GM04504 (cell line): ENCODE measurements at places on chromosomes 12 and 14.

- DNase-seq = no peak
Measured at GRCh38 chr12:96421014-96421413, 20.8 kb upstream of the CDK17 start.

DNA sequence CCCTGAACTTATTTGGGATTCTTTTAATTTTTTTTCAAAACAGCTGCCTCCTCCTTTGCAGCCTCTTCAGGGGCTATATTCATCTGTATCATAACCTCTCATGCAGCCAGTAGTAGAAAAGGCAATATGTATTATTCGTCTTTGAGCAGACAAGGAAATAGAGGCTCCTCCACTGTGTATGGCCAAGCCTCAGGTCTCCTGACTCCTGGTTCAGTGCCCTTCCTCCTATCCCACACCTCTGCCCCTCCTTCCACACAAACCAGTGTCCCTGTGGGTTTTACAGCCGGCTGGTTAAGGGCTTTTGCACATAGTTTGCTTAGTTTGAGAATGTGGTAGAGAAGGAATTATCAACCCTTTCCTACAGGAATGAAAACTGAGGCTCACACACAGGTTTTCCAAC, 8.8 kb upstream of the ACVRL1 start:
- DNase-seq = no peak

DNA sequence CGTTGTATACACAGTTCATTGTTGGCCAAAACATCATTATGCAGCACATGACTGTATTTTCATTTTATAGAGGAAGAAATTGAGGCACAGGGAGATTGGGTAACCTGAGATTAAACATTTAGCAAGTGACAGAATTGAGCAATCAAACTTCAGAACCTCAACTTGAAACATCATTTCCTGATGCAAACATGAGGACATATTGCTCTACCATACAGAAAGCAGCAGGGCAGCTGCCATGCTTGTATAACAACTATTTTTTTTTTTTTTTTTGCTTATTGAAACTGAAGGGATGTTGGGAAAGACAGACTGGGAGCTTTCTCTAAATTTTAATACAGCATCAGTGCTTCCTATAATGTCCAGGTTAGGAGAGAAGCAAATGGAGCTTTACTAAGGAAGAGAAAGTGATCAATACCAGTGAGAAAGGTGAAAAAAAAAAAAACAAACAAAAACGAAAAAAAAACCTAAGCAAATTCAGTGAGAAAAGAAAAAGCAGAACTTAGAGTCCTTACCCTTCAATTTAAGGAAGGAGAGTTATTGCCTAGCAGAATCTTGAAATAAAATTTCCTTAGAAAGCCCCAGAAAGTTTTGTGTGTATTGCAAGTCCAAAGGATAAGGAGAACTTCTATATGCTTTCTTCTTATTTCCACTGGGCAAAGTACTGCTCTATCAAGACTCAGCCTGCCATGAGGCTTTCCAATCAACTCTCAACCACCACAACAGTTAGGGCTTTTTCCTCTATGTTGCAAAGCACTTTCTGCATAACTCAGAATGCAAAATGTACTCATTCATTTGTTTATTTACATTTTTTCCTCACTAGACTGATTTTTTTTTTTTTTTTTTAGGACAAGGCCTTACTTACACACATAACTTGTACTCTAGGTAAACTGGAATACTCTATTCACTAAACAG, 21.6 kb downstream of the BTG1 start:
- no peak for DNase-seq

- DNase-seq = peak; percentile 1
Measured at GRCh38 chr14:95185033-95185766, 27.9 kb upstream of the DICER1 start.

DNA sequence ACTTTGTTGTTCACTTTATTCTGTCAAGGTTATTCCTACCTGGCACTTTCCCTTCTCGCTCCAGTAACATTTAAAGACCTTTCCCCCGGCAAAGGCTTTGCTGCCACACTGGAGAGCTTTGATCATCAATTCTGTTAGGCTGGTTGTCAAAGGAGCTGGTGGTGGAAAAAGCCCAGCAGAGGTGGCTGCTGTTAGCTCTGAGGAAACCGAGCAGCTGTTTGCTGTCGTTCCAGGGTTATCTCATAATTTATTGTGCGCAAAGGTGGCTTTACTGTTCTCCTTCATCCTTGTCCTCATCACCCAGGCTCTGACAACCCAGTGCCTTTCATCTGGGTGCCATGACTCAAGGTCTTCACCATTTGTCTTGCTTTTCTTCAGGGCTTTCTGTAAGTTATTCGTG, 38.2 kb upstream of the CRADD start:
- DNase-seq = no peak

- DNase-seq = no peak
Measured at GRCh38 chr14:106877517-106877916, 1351.1 kb downstream of the TMEM121 start.

- DNase-seq = peak; percentile 33
Measured at GRCh38 chr14:94120667-94121340, 8.6 kb downstream of the IFI27L2 start.

DNA sequence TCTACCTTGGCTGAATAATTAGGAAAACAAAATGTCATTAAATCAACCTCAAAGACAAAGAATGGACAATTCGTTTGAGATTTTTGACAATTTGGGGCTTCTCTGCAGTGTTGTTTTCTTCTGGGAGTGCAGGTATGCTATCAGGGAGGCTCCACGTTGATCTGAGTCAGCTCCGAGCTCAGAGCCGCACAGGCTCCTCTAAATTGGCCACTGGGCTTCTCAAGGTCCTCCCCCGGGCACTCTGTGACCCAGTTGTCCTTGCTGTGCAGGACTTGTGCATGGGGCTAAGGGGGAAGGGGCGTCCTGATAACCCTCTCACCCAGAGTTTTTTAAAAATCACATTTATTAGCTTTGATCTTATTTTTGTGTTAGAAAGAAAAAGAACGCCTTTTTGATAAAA, 52.7 kb downstream of the TBX3 start:
- no peak for DNase-seq

DNA sequence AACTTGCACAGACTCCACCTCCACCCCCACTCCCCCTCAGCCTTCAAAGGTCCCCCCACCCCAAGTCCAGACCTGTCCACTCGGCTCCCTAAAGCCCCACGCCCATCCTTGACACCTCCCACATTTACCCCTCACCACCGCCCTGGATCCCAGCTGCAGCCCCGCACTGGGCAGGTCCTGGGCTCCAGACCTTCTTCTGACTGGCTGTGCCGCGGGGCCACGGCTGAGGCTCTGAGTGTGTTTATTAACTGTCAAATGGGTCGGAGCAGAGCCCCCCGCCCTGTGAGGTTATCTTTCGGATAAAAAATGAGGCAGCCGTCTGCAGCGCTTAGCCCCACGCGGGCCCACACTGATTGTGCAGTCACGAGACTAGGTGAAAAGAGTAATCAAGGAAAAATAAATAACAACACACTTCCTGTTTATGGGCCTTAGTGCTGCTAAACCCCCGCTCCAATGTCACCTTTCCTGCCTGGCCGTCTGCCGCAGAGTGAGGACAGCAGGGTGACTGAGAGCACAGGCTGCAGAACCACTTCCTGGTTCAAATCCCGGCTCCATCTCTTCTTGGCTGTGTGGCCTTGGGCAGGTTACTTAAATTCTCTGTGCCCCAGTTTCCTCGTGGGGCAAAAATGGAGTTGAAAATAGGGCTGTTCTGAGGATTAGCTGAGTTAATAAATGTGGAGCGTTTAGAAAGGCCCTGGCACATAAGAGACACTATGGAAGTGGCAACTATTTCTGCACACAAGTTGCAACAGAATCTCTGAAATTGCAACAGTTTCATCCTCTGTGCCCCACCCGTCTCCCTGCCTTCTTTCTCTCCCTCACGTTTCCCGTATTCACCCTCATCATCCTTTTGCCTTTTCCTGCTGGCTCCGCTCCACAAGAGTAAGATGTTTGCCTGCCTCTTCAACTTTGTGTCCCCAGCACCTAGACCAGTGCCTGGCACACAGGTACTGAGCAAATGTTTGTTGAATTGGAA, 9.4 kb downstream of the SETD1B start:
- no peak for DNase-seq

DNA sequence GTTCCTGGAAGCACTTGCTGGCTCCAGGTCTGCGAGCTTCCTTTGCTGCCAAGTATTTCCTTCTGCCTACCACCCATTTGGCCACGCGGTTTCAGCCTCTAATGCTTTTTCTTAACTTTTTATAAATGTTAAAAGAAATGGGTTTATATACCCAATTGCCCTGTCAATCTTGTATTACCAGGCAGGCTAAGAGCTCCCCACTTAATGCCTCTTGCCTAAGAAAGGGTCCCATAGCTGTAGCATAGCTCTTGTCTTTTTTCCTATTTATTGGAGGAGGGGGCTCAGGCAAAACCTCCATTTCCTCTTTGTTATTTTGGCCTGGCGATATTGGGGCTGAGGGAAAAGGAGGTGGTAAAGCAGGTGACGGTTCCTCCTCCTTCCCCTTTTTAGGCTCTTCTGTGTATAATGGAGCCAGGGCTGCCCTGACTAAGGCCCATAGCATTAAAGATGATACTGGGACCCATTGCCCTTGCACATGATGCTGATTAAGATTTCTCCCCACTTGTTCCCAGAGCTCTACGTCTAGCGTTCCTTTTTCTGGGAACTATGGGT, 21.6 kb upstream of the BLTP3B start:
- no peak for DNase-seq

- DNase-seq = peak; percentile 42
Measured at GRCh38 chr12:109432842-109433304, 44.2 kb downstream of the KCTD10 start.

DNA sequence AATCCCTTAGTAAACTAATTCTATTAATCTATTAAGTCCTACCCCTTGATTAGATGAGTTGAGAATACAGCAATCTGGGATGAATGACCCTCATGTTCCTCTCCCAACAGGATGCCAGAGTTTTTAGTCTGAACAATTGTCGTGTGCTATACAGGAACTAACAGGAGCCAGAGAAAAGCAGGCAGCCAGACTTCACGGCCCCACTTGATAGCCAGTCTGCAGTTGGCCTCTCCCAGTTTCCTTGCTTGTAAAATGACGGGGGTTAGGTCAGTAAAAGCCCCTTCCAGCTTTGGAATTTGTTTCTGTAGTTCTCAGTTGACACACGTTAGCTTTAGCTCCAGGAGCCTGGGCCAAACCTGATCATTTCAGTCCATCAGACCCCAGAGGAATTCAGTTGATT, 266.8 kb upstream of the FKBP4 start:
- DNase-seq = no peak

GRCh38 chr12:23585782-23586163, 363.7 kb downstream of the SOX5 start:
- no peak for DNase-seq

DNA sequence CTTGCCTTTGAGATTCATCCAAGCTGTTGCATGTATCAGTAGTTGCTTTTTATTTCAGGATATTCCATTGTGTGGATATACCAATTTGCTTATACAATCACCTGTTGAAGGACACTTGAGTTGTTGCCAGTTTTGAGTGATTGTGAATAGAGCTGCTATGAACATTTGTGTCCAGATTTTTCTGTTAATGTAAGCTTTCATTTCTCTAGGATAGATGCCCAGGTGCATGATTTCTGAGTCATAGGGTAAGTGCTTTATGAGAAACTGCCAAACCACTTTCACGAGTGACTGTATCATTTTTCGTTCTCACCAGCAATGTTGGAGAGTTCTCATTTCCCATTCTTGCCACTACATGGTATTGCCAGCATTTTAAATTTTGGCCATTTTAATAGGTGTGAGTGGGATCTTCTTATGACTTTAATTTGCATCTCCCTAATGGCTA, 434.6 kb upstream of the RGS6 start:
- DNase-seq = peak; percentile 35

GRCh38 chr14:101288436-101289229, 272.7 kb upstream of the DIO3 start:
- DNase-seq = no peak

GRCh38 chr12:86801439-86801838, 545.2 kb upstream of the MGAT4C start:
- no peak for DNase-seq

- DNase-seq = no peak
Measured at GRCh38 chr12:131211340-131211938, 257.7 kb downstream of the ADGRD1 start.

DNA sequence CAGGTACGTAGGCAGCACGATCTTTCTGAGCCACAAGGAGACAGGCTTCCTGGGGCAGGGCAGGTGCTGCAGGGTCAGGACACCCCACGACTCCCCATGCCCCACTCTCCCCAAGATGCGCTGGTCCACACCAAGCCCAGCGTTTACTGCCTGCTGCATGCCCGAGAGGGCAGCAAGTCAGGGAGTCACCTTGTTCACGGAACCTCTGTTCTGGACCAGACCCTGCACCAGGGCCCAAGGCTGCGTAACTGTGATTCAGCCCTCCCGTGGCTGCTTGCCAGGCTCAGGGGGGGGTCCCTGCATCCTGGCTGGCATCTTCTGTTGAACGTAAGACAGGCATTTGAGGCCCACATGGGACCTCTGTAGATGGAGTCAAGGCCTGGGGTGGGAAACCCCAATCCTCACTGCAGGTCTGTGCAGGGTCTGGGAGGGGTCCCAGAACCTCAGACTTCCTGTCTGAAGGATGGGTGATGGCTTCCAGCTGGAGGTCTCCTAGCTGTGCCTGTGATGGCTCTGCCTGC, 228.6 kb upstream of the RTL1 start:
- DNase-seq = no peak

DNA sequence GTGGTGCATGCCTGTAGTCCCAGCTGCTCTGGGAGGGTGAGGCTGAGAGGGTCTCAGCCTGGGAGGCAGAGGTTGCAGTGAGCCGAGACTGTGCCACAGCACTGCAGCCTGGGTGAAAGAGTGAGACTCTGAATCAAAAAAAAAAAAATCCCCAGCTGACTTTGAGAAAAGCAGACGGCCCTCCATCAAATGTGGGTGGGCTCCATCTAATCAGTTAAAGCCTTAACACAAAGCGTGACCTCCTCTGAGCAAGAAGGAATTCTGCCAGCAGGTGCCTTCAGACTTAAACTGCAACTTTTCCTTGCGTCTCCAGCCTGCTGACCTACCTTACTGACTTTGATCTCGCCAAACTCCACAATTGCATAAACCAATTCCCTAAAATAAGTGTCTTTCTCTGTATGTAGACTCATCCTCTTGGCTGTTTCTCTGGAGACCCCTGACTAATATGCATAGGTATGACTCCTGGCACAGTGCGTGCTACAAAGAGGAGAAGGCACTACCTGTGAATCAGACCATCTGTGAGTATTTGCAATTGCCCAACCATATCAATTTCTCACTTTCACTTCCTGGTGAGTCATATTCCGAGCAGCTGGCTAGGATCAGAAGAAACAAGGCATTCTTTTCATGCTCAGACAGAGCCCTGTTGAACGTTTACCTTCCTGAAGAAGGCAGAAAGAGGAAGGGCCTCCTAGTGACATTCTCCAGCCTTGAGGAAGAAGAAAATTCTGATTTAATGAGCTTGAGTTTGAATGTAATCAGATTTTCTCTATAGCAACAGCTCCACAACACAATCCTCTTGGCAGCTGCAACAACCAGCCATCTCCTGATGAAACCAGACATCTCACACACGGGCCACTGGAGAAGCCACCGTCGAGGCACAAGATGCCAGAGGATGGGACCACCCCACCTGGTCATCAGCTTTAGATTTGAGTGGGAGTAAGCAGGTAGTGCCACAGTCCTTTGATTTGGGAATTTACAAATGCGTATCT, 54.3 kb downstream of the CLMN start:
- peak; percentile 24 for DNase-seq

GRCh38 chr14:101796479-101796878, 35.0 kb downstream of the PPP2R5C start:
- no peak for DNase-seq
